Activated naive CD8-positive, alpha-beta T cell treated with anti-CD3 and anti-CD28 coated beads for 36 hours (primary cell): ENCODE measurements at places on chromosomes 11 and 22. TPM values are rescaled to one million over a fixed set of nuclear protein-coding genes. Genes with fewer than 3 reads are reported as not detected.

The KCNQ1OT1 gene
- 0.12 TPM for total RNA-seq

DNA sequence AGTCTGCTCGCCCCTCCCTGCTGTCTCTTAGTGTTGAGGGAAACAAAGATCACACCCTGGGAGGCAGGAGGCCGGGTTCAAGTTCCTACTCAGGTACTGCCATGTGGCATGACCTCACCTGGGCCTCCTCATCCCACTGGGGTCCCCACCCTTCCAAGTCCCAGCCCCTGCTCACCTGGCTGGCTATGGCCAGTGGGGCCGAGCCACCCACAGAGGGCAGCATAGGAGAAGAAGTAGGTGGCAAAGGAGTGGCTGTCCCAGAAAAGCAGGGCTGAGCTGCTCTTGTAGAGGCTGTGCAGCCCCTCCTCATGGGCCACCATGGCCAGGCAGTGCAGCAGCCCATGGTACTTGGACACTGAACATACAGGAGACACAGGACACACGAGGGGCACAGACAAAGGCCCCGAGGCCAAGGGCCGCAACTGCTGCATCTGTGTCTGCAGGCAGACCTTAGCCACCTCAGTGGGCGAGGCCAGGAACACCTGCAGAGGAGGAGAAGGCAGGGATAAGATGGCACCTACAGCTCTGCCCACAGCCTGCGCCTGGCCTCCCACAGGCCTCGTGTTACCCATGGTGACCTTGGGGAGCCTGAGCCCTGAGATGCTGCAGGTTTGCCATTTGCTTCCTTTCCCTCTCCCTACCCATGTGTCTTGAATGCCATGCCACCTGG, 50.6 kb upstream of the MPEG1 start:
- H3K27ac ChIP-seq, result no peak overlapping the region
- DNase-seq, result no peak
- no peaks in the 10 kb centered on the region for H3K4me1 ChIP-seq
- no peak overlapping the region for H3K4me3 ChIP-seq

GRCh38 chr22:28799606-28800307, 612 bp downstream of the XBP1 start:
- no peaks in the 10 kb centered on the region for H3K27me3 ChIP-seq
- H3K4me3 ChIP-seq, result peak overlapping the region; percentile 92
- peak overlapping the region; percentile 98 for H3K27ac ChIP-seq
- peaks cover 45% of the 10 kb centered on the region for H3K36me3 ChIP-seq
- peak; percentile 50 for DNase-seq

GRCh38 chr11:65419460-65419771, 3.2 kb upstream of the NEAT1 start:
- H3K36me3 ChIP-seq, result peaks cover 30% of the 10 kb centered on the region
- no peak for DNase-seq
- peaks cover 19% of the 10 kb centered on the region for H3K27me3 ChIP-seq
- peak overlapping the region; percentile 99 for H3K27ac ChIP-seq
- peaks cover 60% of the 10 kb centered on the region for H3K4me1 ChIP-seq
- peak overlapping the region; percentile 100 for H3K4me3 ChIP-seq

GRCh38 chr22:19872779-19873137, 18.1 kb upstream of the GNB1L start:
- H3K4me3 ChIP-seq, result no peak overlapping the region
- H3K27ac ChIP-seq, result no peak overlapping the region
- no peak for DNase-seq
- peaks cover 4% of the 10 kb centered on the region for H3K4me1 ChIP-seq
